ENCODE measurements at places on chromosomes 1 and 21.

DNA sequence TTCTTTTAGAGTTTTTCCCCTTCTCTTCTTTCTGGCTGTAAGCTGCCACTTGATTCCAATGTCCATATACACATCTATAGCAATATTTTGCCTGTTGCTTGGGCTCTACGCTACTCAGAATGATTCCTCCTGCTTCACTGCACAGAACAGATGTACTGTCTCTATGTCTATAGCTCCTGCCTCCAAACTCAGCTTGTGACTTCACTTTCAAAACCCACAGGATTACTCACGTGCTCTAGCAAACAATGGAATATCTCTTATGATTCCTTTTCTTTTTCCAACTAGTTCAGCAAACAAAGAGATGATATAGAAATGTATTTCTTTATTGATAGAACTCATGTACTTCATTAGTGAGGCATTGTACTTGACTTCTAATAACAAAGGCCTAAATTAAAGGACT is 80.5 kb upstream of the SOX13 start:
- DNase-seq, result no peak

DNA sequence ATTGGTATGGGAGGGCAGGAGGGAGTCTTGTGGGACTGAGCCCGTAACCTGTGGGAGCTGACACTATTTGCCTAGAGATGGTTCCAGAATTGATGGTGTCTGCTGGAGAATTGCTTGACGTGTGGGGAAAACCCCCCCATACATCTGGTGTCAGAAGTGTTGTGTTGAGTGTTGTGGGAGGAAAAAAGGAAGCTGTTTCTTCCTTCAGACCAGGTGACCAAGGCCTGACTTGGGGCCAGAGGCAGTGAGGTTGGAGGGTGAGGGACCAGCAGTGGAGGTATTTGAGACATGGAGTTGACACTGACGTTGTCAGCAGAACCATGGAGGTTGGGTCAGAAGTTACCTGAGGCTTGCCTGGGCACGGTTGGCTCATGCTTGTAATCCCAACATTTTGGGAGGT is 8.3 kb downstream of the SHISAL2A start:
- DNase-seq, result peak; percentile 51

DNA sequence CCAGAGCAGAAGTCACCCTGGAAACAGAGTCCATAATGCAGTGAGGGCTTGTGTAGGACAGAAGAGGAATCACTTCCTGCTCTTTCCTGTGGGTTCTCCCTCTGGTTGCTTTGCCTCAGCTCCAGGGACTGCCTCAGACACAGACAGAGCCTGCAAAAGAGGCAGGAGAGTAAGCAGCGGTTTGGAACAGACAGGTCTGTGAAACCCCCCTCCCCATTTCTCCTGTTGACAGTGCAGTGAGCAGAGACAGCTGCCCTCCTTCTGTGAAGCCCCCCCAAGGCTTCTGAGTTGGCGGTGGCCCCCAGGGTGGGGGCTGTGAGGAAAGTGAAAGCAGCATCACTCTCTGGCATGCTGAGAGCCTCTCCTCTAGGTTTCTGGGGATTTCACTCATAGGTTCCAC is 53.0 kb downstream of the MAB21L3 start:
- no peak for DNase-seq

DNA sequence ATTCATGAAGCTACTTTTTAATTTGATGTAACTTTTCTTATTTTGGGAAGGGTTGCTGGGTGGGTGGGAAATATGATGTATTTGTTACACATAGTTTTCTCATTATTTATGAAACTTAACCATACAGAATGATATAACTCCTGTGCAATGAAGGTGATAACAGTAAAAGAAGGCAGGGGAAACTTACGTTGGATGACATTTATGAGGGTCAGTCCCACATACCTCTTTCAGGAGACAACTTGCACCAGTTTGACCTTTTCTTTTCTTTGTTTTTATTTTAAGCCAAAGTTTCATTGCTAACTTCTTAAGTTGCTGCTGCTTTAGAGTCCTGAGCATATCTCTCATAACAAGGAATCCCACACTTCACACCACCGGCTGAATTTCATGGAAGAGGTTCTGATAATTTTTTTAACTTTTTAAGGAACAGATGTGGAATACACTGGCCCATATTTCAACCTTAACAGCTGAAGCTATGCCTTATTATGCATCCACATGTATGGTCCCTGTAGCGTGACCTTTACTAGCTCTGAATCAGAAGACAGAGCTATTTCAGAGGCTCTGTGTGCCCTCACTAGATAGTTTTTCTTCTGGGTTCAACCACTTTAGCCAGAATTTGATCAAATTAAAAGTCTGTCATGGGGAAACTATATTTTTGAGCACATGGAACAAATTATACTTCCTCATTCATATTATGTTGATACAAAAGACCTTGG is 28.0 kb upstream of the KIAA1614 start:
- no peak for DNase-seq

Data from activated CD8-positive, alpha-beta memory T cell treated with anti-CD3 and anti-CD28 coated beads for 24 hours (primary cell).